ENCODE measurements at places on chromosomes 5 and 9. TPM values are rescaled to one million over a fixed set of nuclear protein-coding genes. Genes with fewer than 3 reads are reported as not detected.

HTR4 gene
- not detected for total RNA-seq

POU5F2 gene
- not detected for total RNA-seq

CEL gene
- total RNA-seq: 0.74 TPM

FAM53C gene
- total RNA-seq: 22.2 TPM

FBP1 gene
- not detected for total RNA-seq

TYRP1 gene
- total RNA-seq: not detected

Data from A549 treated with RU486 at 1 μM for 4 hours (cell line).